Activated gamma-delta T cell treated with Interleukin-2 at 50 U/mL for 16 hours (primary cell): ENCODE measurements at places on chromosomes 3 and 15.

DNA sequence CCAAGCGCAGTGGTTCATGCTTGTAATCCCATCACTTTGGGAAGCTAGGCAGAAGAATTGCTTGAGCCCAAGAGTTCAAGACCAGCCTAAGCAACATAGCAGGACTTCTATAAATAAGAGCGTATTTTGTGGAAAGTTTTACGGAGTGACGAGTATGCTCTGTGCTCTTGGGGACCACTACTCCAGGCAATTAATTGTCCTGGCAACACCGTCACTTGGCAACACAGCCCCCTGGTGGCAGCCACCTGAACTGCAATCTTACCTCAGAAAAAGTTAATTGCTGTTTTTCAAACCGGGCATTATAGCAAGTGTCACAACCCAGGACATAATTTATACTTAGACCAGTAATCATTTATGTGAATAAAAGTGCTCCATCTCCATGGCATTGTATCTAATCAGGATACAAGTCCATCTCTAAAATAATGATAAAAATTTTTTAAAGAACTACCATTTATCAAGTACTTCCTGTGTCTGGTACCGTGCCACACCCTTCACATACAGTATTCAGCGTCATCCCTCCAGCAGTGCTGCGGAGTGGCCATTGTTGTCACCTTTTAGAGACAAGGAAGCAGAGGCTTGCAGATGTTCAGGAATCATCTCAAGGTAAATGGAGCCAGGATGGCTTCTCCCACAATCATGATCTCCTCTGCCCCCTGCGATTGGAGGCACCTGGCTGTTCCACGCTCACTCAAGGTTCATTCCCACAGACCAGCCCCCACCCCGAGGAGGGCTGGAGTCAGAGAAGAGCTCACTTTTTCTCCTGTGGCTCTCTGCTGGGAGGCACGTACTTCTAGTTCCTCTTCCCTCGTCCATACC is 34.5 kb downstream of the PLA2G4D start:
- peak; percentile 70 for DNase-seq

DNA sequence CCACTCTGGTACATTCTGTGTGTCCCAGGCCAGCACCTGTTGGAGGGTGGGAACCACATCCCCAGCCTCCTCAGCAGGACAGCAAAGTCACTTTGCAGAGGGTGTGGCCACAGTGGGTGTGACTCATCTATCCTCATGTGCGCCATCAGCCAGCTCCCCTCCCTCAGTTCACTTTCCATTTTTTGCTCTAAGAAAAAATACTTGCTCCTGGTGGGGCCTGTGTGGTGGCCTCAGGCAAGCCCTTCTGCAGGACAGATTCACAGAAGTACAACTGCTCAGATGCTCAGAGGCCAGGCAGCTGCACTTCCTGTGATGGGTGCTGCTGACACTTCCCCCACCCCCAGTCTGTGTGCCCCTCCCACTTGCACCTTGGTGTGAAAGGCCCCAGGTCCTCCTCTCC is 78.3 kb upstream of the ALDH1L1 start:
- DNase-seq: no peak

- no peak for DNase-seq
Measured at GRCh38 chr3:166471074-166471767, 634.0 kb upstream of the BCHE start.

DNA sequence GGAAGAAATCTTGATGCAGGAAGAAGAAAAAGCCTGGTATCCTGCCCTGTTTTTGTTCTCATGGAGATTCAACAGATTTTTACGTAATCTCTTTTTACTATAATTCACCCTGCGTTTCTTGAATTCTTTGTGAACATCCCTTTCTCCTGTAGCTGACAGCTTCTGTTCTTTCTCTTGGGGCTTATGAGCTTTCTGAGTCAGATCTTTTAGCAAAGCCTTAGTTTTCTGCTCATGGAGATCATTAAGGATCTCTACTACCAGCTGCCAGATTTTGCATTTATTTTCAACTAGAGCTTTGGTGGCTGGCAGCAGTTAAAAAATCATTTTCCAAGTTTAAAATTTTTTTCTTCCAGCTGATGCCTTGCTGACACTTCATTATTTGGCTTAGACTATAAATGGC is 51.6 kb downstream of the MOBP start:
- no peak for DNase-seq

DNA sequence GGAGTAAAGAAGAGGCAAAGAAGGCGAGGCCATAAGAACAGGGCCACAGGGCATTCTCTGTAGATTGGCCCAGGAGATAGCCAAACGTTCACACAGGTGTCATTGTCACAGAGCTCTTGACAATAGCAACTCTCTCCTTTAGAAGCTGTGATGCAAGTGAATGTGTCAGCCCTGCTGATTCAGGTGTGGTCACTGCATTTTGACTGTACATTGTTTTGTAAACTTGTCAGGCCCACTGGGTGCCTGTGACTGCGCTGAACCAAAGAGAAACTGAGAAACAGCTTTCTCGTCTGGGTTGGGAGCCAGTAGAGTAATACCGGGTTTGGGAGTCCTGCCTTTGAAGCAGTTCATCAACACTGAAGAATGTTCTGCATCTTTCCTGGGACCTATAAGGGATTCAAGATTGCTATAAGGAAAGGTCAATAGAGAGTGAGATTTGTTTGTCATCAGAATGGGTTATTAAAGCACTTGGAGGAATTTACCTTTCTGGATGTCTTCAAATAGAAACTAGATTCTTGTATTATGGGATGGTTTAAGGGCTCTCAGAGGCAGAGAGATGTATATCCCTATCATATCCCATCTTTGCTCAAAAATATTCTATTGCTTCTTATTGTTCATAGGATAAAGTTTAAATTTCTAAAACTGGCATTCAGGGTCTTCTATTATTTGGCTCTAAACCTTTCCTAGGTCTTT is 45.4 kb downstream of the TMEM45A start:
- no peak for DNase-seq

- no peak for DNase-seq
Measured at GRCh38 chr3:129727707-129728106, 121.2 kb upstream of the PLXND1 start.
